H1 (cell line): ENCODE measurements at places on chromosomes 7 and 10. TPM values are rescaled to one million over a fixed set of nuclear protein-coding genes. Genes with fewer than 3 reads are reported as not detected.

- no peaks in the 10 kb centered on the region for H3K27me3 ChIP-seq
- no peaks in the 10 kb centered on the region for H3K36me3 ChIP-seq
- H3K27ac ChIP-seq: no peak overlapping the region
- DNase-seq: no peak
- H3K4me1 ChIP-seq: no peaks in the 10 kb centered on the region
- no peak overlapping the region for H3K4me3 ChIP-seq
Observed at GRCh38 chr7:114312649-114313048, 102.0 kb upstream of the FOXP2 start.

CYP2C18 gene
- total RNA-seq: 0.13 TPM in 1 of 2 replicates, not detected in the other

GRCh38 chr10:127740596-127740995 is 3.6 kb downstream of the FOXI2 start:
- H3K4me1 ChIP-seq: peaks cover 21% of the 10 kb centered on the region
- no peak for DNase-seq
- no peak overlapping the region for H3K4me3 ChIP-seq
- 0 out of 2 replicates have a peak, but pooled peaks cover 3% of the 10 kb centered on the region for H3K36me3 ChIP-seq
- peaks cover 44% of the 10 kb centered on the region for H3K27me3 ChIP-seq
- H3K27ac ChIP-seq: no peak overlapping the region

GRCh38 chr10:52420656-52421055 is 106.6 kb downstream of the DKK1 start:
- no peaks in the 10 kb centered on the region for H3K4me1 ChIP-seq
- H3K36me3 ChIP-seq: no peaks in the 10 kb centered on the region; the same call in 1 of the 2 replicates
- no peak overlapping the region for H3K4me3 ChIP-seq

DNA sequence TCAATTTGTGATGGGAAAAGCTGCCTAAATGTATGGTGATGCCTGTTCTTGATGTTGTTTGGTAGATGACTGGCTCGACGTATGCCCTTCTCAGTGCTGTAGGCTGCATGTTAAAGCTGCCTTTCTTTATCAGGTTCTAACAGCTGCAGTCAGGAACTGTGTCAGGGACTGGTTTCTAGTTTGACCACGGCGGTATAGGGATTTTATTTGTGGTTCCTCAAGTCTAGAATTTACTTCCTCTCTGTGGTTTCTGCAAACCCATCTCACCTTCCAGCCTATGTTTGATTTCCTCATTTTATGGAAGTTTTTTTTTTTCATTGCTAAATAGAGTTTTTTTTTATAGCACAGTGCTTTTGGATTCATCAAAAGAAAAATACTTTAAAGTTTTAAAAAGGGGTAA is 26.5 kb downstream of the LMTK2 start:
- H3K27ac ChIP-seq: no peak overlapping the region
- DNase-seq: no peak
- H3K4me1 ChIP-seq: peaks cover 2% of the 10 kb centered on the region
- no peaks in the 10 kb centered on the region; the same call in 1 of the 2 replicates for H3K36me3 ChIP-seq
- H3K4me3 ChIP-seq: no peak overlapping the region
